Type B pancreatic cell (in vitro differentiated cells): ENCODE measurements at places on chromosomes 3 and 15.

- no peaks in the 10 kb centered on the region for H3K27me3 ChIP-seq
- no peak overlapping the region for H3K4me3 ChIP-seq
- H3K4me1 ChIP-seq, result no peaks in the 10 kb centered on the region
- no peak overlapping the region for H3K27ac ChIP-seq
These were observed 46.8 kb upstream of the ZCWPW2 start for GRCh38 chr3:28301688-28302087.

GRCh38 chr3:11705049-11705448, 61.3 kb upstream of the VGLL4 start:
- no peak overlapping the region for H3K4me3 ChIP-seq
- no peaks in the 10 kb centered on the region for H3K4me1 ChIP-seq
- H3K36me3 ChIP-seq, result peaks cover 39% of the 10 kb centered on the region
- no peak overlapping the region for H3K27ac ChIP-seq

DNA sequence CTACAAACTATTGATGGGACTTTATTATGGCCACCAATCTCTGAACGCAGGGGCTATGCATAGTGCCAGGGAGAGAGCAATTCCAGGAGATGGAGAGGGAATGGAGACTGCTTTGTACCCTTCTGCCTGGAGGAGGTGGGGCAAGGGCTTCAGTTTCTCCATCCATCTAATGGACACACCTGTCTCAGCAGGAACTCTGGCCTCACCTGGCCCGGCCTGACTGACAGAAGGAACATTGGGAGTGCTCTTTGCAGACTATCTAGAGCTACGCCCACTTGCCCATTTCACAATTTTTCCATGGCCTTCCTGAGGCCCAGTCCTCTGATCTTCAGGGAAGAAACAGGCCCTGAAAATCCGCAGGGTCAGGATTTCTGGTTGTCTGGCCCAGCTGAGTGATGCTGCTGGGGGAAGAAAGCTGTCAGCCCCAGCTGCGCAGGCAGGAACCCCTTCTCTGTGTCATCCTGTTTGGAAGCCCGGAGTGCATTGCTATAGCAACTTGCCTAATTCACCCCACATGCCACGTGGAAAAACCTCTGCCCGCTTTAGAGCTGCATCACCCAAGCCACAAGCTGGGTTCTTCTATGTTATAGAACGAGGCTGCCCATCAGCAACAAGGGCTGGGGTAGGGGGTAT, 6.4 kb downstream of the ITGA11 start:
- no peak for DNase-seq
- H3K27ac ChIP-seq, result no peak overlapping the region
- no peak overlapping the region for H3K4me3 ChIP-seq
- peaks cover 49% of the 10 kb centered on the region for H3K27me3 ChIP-seq
- H3K36me3 ChIP-seq, result no peaks in the 10 kb centered on the region
- H3K4me1 ChIP-seq, result peaks cover 15% of the 10 kb centered on the region

- no peak overlapping the region for H3K27ac ChIP-seq
- H3K36me3 ChIP-seq, result peaks cover 30% of the 10 kb centered on the region
- no peaks in the 10 kb centered on the region for H3K27me3 ChIP-seq
- H3K4me1 ChIP-seq, result no peaks in the 10 kb centered on the region
- H3K4me3 ChIP-seq, result no peak overlapping the region
- no peak for DNase-seq
These were observed 384.0 kb upstream of the TPM1 start for GRCh38 chr15:62658498-62658897.

DNA sequence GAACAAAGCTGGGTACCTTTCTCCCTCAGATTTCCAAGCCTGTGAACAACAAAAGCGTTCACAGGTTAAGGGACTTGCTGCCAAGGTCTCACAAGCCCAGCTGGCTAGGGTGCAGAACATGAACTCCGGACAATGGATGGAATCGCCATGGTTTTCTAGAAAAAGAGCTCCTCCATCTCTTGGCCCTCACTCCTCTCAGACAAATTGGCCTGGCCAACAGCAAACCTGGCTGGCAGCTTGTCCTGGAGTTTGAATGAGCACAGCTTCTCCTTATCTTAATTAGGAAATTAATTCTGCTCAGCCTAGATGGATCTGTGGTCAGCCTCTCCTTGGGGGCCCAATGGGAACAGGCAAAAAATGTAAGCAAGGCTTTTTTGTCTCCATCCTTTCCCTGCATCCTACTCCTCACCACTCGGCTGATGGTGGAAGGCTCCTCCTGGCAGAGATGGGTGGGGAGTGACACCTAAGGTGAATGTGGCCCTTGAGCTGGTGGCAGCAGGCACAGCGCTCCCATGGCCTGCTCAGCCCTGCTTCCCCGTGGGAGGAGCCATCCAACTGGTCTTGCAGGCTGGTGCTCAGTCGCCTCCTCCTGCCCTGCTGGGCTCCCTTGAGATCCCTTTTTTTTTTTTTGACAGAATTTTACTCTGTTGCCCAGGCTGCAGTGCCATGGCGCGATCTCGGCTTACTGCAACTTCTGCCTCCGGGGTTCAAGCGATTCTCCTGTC, 5.8 kb downstream of the KLHL25 start:
- no peaks in the 10 kb centered on the region for H3K36me3 ChIP-seq
- H3K4me1 ChIP-seq, result peaks cover 44% of the 10 kb centered on the region
- no peak overlapping the region for H3K27ac ChIP-seq
- no peaks in the 10 kb centered on the region for H3K27me3 ChIP-seq
- no peak overlapping the region for H3K4me3 ChIP-seq

GRCh38 chr3:24352893-24353553, 141.6 kb downstream of the THRB start:
- no peak for DNase-seq
- peaks cover 9% of the 10 kb centered on the region for H3K4me1 ChIP-seq
- no peaks in the 10 kb centered on the region for H3K36me3 ChIP-seq
- H3K4me3 ChIP-seq, result no peak overlapping the region
- no peak overlapping the region for H3K27ac ChIP-seq

DNA sequence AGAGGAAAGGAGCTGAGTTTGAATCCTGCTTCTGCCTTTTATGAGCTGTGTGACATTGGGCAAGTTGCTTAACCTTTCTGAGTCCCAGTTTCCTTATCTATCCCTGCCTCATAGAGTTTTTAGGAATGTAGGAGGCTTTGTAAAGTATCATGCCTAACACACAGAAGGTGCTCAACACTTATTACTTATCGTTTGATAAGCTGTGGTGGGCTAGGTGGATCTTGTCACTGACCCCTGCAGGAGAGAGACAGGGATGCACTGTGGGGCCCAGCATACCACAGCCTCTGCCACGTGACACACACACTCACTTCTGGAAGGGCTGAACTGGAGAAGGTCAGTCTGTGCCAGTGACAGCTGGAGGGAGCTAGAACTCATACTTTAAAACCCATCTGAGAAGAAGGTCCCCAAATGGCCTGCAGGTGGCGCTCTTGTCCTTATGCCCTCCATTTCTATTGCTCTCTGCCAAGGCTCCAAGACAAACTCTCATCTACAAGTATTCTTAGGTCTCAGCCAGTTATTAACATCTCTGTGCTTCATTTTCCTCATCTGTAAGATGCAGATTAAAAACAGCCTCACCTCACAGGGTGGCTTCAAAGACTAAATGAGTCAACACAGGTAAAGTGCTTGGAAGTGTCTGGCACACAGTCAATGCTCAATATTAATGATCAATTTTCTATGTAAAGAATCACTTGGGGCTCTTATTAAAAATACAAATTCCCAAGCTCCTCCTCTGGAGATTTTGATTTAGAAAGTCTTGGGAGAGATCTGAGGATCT, 57.5 kb upstream of the HACD2 start:
- H3K36me3 ChIP-seq, result peaks cover 4% of the 10 kb centered on the region
- no peaks in the 10 kb centered on the region for H3K27me3 ChIP-seq
- H3K27ac ChIP-seq, result peak overlapping the region; percentile 50
- DNase-seq, result no peak
- no peak overlapping the region for H3K4me3 ChIP-seq

- H3K27ac ChIP-seq, result peak overlapping the region; percentile 89
- peaks cover 8% of the 10 kb centered on the region for H3K36me3 ChIP-seq
- H3K4me3 ChIP-seq, result peak overlapping the region; percentile 91
- H3K27me3 ChIP-seq, result no peaks in the 10 kb centered on the region
- peaks cover 28% of the 10 kb centered on the region for H3K4me1 ChIP-seq
These were observed 842 bp downstream of the FSTL1 start for GRCh38 chr3:120449701-120450599.

GRCh38 chr15:65980824-65981456, 111.6 kb downstream of the RAB11A start:
- peak overlapping the region; percentile 66 for H3K4me3 ChIP-seq
- H3K27ac ChIP-seq, result no peak overlapping the region
- peaks cover 50% of the 10 kb centered on the region for H3K27me3 ChIP-seq
- DNase-seq, result no peak
- H3K4me1 ChIP-seq, result peaks cover 10% of the 10 kb centered on the region

GRCh38 chr3:114892131-114892879, 254.8 kb downstream of the ZBTB20 start:
- no peak overlapping the region for H3K27ac ChIP-seq
- H3K36me3 ChIP-seq, result no peaks in the 10 kb centered on the region
- no peak overlapping the region for H3K4me3 ChIP-seq
- H3K27me3 ChIP-seq, result no peaks in the 10 kb centered on the region

GRCh38 chr3:51983578-51984268, 388 bp downstream of the ACY1 start:
- peaks cover 13% of the 10 kb centered on the region for H3K4me1 ChIP-seq
- H3K4me3 ChIP-seq, result peak overlapping the region; percentile 94
- peak overlapping the region; percentile 98 for H3K27ac ChIP-seq
- no peaks in the 10 kb centered on the region for H3K27me3 ChIP-seq

- no peak overlapping the region for H3K27ac ChIP-seq
- H3K4me1 ChIP-seq, result no peaks in the 10 kb centered on the region
- DNase-seq, result no peak
- no peaks in the 10 kb centered on the region for H3K36me3 ChIP-seq
- H3K27me3 ChIP-seq, result no peaks in the 10 kb centered on the region
These were observed 403.8 kb upstream of the GBE1 start for GRCh38 chr3:82165266-82165665.

DNA sequence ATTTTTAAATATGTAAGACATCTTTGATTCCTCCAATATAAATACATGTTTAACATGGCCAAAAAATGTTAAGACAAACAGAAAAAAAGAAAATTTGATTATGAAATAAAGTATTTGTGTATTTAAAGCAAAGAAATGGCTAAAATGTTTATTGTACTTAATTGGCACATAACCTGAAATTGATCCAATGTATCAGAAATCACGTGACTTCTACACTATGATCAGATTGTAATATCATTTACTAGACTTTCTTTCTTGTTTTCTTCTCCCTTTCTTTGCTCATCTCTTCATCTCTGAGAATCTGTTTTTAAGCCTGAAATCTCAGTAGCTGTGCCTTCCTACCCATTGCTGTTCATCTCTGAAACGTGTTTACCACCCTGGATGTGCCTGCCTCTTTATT, 420.3 kb downstream of the RSL24D1 start:
- no peaks in the 10 kb centered on the region for H3K27me3 ChIP-seq
- no peaks in the 10 kb centered on the region for H3K4me1 ChIP-seq
- no peaks in the 10 kb centered on the region for H3K36me3 ChIP-seq
- DNase-seq, result no peak
- H3K4me3 ChIP-seq, result no peak overlapping the region

- H3K27me3 ChIP-seq, result no peaks in the 10 kb centered on the region
- H3K4me3 ChIP-seq, result no peak overlapping the region
- DNase-seq, result no peak
- H3K4me1 ChIP-seq, result peaks cover 22% of the 10 kb centered on the region
- peaks cover 2% of the 10 kb centered on the region for H3K36me3 ChIP-seq
- H3K27ac ChIP-seq, result peak overlapping the region; percentile 29
These were observed 25.7 kb downstream of the LIPC start for GRCh38 chr15:58457466-58457965.

DNA sequence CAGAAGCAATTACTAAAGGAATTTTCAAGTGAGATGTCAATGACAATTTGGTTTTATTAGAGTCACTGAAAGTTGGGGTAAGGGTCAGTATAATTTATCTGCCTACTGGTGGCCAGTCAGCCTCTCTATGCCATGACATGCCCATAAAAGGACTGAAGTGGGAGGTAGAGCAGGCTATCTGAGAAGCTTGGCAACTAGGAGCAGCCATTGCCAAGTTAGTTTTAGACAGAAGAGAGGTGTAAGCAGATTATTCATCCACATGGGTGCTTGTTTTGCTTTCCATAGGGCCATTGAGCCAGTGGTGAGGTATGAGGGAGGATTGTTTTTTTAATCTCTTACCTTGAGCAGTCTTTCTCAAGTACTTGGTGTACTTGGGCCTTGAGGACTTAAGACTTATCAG, 8.1 kb upstream of the RBP1 start:
- H3K27ac ChIP-seq, result no peak overlapping the region
- peaks cover 3% of the 10 kb centered on the region for H3K4me1 ChIP-seq
- H3K27me3 ChIP-seq, result no peaks in the 10 kb centered on the region
- no peaks in the 10 kb centered on the region for H3K36me3 ChIP-seq
- H3K4me3 ChIP-seq, result no peak overlapping the region

DNA sequence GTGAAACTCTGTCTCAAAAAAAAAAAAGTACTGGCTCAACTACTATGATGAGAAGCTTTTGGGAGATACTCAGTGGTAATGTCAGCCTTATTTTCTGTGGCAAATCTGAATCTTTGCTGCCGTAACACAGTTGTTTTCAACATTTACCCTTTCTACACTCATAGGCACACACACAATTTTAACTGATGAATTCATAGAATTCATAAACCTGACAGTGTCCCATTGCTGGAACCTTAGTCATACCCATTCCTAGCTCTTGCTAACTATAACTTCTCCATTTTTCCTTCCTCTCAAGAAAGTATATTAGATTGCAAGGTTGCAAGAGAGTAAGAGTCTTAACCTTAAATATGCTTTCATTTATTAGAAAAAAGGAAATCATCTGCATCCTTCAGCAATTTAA, 496.6 kb downstream of the FHIT start:
- H3K4me1 ChIP-seq, result peaks cover 34% of the 10 kb centered on the region
- no peak overlapping the region for H3K4me3 ChIP-seq
- H3K36me3 ChIP-seq, result peaks cover 6% of the 10 kb centered on the region
- H3K27ac ChIP-seq, result no peak overlapping the region
- no peak for DNase-seq

GRCh38 chr3:151034303-151034702, 51.2 kb upstream of the MED12L start:
- DNase-seq, result no peak
- no peaks in the 10 kb centered on the region for H3K4me1 ChIP-seq
- no peak overlapping the region for H3K4me3 ChIP-seq
- H3K36me3 ChIP-seq, result no peaks in the 10 kb centered on the region
- no peak overlapping the region for H3K27ac ChIP-seq

DNA sequence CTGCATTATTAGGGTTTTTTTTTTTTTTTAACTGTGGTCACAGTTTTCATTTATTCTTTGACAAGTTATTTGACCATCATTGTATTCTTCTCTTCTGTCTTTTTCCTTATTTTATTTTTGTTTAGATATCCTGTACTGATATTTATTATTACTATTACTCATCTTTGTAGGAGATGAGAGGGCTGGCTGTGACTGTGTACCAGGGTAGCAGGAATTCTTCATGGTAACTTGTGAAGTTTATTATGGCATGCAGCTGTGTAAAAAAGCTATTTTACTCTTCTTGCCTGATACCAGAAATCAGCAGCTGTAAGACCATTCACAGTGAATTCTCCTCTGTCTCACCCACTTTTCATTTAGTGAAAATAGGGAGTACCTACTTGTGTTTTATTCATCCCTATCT, 44.5 kb downstream of the ATP6V1A start:
- no peaks in the 10 kb centered on the region for H3K4me1 ChIP-seq
- no peak overlapping the region for H3K4me3 ChIP-seq
- DNase-seq, result no peak
- no peak overlapping the region for H3K27ac ChIP-seq
- peaks cover 4% of the 10 kb centered on the region for H3K36me3 ChIP-seq
